ENCODE measurements at places on chromosomes 5 and 9.

DNA sequence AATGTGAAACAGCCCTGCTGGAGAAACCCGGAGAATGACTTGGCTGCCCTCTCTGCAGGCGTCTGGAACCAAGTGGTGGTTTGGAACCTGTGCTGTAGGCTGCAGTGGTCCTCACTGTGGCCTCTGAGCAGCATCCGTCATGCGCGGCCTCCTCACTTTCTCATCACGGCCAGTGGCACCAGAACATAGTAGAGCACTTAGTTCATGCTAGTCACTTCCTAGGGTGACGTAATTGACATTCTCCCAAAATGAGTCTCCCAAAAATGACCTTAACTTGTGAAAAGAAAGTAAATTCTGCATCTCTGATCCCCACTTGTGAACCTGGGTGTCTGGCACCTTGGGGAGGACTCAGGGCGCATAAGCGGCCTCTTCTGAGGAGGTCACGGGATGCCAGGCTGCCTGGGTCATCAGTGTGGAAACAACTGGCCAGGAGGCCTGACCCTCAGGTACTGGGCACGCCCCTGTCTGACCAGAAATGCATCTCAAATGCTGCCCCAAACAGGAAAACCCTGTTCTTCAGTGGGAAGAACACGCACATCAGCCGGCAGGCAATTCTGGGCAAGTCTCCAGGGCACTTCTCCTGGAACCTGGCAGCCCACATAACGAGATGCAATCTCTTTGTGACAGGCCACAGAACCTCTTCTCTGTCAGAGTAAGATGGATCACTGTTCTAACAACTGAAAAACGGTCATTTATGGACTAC lies 36.6 kb upstream of the SPTLC1 start:
- DNase-seq = no peak

GRCh38 chr5:96733771-96734500 lies 71.8 kb downstream of the CAST start:
- no peak for DNase-seq

- DNase-seq = no peak
These were observed 20.5 kb upstream of the FGFR4 start for GRCh38 chr5:177066224-177066623.

DNA sequence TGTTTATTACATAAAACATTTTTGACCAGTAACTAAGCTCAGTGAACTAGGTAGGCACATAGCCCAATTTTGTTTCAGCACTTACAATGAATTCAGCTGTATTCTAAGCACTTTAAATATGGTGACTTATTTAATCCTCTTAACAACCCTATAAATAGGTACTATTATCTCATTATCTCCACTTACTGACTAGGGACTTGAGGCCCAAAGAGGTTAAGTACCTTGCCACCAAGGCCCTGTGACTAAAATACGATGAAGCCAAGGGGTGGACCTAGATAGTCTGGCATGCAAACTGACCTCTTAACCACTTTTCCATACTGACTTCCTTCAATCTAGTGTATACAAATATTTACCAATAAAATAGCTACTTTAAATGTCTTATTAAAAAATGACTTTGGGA lies 266.4 kb downstream of the ZNF608 start:
- DNase-seq = no peak

GRCh38 chr5:177388521-177389052 lies 4.4 kb downstream of the SLC34A1 start:
- no peak for DNase-seq

GRCh38 chr5:179454356-179454755 lies 96.0 kb upstream of the RUFY1 start:
- DNase-seq = no peak

DNA sequence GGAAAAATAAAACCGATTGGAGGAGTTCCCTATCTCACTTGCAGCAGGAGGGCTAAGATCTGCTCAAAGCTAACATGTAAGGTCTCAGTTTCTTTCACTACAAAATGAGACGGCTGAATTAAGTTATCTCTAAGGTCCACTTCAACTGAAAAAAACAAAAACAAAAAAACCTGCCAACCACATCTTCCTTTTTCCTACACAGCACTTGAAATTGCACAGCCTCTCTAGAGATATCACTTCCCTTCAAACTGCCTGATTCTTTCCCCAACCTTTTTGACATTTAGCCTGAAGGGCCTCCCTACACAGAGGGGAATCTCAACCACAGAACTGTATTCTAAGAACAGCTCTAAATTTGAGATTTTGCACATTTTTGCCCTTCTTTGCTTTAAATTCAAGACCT lies 227.9 kb upstream of the TARS1 start:
- no peak for DNase-seq

GRCh38 chr5:143585970-143586369 lies 182.5 kb upstream of the NR3C1 start:
- no peak for DNase-seq

GRCh38 chr5:177520271-177520670 lies 3.5 kb upstream of the DDX41 start:
- DNase-seq = no peak

GRCh38 chr9:121021301-121021700 lies 28.8 kb downstream of the C5 start:
- DNase-seq = no peak

DNA sequence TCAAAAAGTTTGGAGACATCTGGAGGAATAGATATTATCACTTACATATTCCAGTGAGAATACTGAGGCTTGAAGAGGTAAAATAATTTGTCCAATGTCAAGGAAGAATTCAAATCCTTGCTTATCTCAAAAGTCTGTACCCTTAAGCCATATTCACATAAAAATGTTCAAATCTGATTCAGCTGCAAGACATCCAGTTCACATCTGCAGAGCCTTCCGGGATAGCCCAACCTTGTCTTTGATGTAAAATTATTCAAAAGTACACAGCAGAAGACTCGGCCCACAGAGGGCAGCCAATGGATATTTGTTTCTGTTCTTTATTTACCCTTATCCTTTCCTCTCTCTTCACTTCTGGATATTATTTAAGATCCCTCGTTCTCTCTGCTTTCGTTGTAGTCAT lies 1183.8 kb upstream of the WWC1 start:
- no peak for DNase-seq

GRCh38 chr5:10315824-10316509 lies 8.3 kb upstream of the CMBL start:
- no peak for DNase-seq

DNA sequence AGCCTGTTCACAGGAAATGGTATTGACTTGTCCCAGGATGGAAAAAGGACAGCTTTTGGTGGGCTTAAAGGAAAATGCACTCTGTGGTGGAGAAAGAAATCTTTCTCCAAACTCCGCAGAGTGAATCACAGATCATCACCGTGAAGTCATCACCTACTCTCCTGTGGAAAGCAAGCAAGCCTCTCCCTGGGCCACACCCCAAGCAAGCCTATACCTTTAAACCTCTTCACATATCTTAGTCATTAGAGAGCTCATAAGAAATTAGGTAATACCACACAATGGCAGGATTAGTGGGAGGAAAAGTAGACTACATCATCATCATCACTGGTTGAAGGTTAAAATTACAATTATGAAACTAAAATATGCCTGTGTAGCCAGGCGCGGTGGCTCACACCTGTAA lies 23.2 kb downstream of the TLE1 start:
- DNase-seq = no peak

- DNase-seq = no peak
These were observed 1011.5 kb upstream of the ACO1 start for GRCh38 chr9:31372799-31373587.

DNA sequence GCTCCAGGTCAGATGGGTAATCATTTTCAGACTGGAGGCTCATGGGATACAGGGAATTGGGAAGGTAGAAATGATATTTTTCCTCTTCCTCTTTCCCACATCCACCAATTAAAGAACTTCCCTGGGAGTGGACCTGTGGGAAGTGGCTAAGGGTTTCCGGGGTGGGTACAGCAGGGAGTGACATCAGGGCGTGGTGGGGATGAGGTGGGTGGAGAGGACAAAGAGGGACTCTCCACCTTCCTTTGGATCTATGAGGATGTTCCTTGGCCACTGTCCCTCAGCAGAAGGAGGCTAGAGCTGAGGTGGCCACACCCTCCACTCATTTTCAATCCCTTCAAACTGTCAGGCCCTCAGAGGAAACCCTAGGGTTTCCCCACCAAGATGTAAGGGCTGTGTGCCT lies 54.7 kb downstream of the IRF1 start:
- DNase-seq = no peak

- no peak for DNase-seq
These were observed 376.7 kb downstream of the DNAH5 start for GRCh38 chr5:13567819-13568218.

DNA sequence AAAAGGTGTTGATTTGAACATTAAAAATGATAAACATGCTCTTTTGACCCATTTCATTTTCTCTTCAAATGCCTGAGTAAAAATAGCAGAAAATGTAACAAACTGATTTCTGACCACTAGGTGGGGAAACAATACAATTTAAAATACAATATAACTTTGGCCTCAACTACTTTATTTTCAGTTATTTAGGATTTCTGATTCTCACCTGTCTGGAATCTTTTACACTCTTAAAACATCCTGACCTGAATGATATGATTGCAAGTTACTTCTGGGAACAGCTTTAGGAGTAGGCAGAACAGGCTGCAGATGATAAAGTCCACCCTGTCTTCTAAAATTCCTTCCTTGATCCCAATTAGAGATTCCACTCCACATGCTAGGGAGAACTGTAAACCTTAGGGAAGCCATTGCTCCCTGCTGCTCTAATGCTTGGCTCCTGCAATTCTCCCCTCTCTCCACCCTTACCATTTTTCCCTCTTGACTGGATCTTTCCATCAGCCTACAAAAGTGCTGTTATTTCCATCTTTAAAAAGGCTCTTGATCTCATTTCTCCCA lies 70.3 kb downstream of the FYB1 start:
- DNase-seq = no peak

DNA sequence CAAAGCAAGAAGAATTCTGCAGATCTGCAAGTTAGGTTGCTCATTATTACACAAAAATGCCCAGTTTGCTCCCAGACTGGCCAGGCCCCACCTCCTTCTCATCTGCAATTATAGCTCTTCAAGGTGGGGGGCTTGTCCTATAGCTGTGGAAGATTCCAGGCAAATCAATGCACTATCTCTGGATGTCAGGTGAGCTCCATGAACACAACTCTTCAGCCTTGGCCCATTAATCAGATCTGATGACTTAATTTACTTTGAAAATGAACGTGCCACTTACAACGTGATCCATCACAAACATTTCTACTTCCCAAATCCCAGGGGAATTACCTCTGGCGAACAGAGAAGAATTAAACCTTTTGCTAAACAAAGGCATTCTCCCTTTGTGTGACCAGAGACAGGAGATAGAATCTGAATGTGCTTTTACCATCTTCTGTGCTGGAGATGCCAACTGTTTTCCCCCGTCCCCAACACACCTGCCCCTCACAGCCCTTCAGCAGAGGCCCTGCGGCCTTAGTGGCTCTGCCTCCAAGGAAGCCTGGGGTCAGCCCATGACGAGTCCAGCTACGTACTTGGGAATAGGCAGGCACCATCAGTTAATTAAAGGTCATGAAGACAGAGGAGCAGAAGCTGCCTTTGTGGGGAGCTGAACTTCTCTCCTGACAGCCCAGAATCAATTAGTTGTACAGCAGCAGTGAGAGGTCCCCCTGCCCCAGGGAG lies 60.5 kb downstream of the SNX18 start:
- DNase-seq = no peak

DNA sequence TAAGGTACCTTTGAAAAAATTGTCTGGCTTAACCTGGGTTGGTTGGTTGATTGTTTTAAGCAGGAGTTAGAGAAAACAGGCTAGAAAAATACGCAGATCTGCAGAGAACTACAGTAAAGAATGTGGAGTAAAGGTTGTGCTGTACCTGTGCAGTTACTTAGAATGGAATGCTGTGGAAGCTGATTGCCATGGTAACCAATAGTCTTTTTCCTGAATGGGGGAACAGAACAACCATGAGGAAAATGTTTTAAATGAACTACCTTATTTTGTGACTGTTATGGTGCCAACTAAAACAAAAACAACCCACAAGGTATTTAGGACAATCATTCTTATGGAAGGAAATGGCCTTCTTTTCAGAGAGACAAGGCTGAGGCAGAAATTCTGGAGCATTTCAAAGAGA lies 4.8 kb upstream of the HOMER1 start:
- DNase-seq = no peak

- DNase-seq = no peak
These were observed 4.9 kb downstream of the MRPL22 start for GRCh38 chr5:154945695-154946301.

- no peak for DNase-seq
These were observed 3.0 kb downstream of the F2R start for GRCh38 chr5:76718880-76719279.

- peak; percentile 38 for DNase-seq
These were observed 34.1 kb upstream of the PLIN2 start for GRCh38 chr9:19161257-19162025.

DNA sequence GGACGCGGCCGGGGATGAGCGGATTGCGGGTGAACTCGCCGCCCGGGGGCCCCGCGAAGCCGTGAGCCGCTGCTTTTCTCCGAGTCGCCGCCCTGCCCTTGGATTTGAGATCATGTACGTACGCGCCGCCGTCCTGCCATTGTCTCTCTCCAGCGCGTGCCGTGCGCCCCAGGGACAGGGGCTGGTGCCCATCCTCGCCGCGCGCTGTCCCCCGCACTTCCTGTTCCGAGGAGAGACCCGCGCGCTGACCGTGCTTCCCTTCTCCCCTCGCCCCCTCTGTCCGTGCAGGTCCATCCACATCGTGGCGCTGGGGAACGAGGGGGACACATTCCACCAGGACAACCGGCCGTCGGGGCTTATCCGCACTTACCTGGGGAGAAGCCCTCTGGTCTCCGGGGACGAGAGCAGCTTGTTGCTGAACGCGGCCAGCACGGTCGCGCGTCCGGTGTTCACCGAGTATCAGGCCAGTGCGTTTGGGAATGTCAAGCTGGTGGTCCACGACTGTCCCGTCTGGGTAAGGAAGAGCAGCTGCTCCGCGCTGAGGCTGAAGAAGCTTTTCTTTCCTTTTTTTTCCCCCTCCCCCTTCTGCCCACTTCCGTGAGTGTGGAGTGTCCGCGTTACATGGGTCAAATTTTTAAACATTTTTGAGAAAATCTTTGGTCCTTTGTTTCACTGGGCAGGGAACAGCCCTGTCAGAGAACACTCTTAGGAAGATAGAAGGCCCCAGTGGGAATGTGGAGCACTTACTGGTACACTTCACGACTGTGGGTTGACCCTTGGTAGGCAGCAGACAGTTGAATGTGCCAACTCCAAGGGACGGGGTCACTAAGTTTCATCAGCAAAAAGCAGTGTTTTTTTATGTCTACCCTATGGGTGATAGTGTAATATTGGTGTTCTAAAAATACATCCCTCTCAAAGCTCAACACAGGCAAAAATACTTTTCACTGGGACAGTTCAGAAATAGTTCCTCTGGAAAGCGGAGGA lies 727 bp downstream of the RHOBTB3 start:
- DNase-seq = no peak

GRCh38 chr9:3035579-3036332 lies 191.9 kb upstream of the PUM3 start:
- DNase-seq = no peak

- no peak for DNase-seq
These were observed 6.1 kb upstream of the RNF183 start for GRCh38 chr9:113309204-113309813.
